Left kidney (tissue), 8 donors: ENCODE measurements at places on chromosomes 16 and 17.

GRCh38 chr17:82228842-82229697 lies at the start of gene SLC16A3:
Gene SLC16A3 (plus strand): TSS chr17:82229042. CDS start chr17:82236009, 6,967 bp downstream.
- no peak for DNase-seq

DNA sequence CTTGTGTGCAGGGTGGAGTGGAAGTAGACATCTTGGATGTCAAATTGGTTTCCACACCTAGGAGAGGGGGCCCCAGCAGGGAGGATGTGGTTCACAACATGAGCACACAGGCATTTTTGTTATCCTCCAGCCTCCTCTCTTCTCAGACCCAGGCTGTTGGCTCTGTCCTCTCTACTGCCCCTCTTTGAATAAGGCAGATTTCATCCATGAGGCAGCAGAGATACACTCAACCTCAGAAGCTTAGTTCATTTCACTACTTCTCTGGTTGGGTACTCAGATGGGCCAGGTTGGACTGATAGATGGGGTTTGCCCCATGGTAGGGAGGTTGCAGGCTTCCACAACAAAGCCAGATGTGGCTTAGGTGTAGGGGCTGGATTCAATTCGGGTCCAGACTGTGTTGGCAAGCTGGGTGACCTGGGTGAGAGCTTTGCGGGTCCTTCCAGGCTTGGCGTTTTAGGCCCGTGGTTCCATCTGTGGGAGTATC lies 22.2 kb upstream of the NFATC3 start:
- DNase-seq = no peak

- no peak for DNase-seq
Measured at GRCh38 chr16:14354561-14355351, 275.3 kb downstream of the PARN start.

GRCh38 chr16:23523321-23523720 lies 13.0 kb upstream of the GGA2 start:
- DNase-seq = no peak
